ENCODE measurements at places on chromosomes 13 and 19.

GRCh38 chr13:66033924-66034323 lies 1196.2 kb downstream of the PCDH9 start:
- DNase-seq = no peak

DNA sequence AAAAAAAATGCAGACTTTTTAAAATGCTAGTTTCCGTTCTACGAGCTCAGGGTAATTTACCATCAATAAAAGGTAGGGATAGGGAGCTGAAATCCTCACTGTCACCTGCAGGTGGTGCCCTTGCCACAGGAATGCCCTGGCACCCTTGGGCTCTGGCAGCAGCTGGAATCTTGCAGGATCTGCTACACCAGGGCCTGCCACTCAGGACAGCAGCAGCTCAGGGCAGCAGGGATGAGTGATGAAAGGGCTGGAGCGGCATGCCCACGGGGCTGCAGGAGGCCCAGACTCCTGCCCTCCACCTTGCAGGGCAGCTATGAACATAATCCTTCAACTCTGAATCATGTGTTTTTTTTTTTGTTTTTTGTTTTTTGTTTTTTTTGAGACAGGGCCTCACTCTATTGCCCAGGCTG lies 54.0 kb downstream of the GNG7 start:
- DNase-seq = no peak

DNA sequence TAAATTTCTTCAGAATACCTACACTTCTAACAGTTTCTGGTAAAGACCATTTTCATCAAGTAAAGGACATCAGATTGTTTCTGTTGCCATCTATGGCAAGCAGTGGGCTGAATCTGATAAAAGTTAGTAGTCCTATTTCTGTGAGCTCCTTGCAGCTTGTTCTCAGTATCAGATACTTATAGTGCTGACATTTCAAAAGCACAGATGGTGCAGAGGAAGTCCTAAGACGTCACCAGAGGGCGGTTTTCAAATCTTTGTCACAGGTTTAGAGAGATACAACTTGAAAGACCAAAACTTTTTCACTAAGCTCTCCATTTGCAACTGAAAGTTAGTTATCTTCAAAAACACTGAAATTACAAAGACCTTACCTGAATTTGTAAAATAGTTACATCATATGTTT lies 719.8 kb downstream of the SLITRK1 start:
- no peak for DNase-seq

DNA sequence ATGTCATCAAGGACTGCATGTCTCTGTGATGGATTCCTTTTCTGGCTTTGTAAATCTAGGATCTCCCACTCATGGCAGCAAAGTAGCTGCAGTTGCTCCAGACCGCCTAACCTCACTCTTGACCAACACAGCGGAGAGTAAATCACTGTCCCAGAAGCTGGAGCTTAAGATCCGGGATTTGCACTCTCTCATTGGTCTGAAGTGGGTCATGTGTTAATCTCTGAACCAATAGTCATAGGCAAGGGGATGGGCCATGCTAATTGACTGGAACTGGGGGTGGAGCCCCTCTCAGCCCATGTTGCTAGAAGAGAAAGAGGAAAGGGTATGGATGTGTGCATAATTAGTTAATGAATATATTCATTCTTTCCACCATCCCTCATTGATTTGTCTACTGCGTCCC lies 34.0 kb downstream of the VAV1 start:
- no peak for DNase-seq

GRCh38 chr19:50412419-50412818 lies 6.3 kb upstream of the SPIB start:
- DNase-seq = no peak

DNA sequence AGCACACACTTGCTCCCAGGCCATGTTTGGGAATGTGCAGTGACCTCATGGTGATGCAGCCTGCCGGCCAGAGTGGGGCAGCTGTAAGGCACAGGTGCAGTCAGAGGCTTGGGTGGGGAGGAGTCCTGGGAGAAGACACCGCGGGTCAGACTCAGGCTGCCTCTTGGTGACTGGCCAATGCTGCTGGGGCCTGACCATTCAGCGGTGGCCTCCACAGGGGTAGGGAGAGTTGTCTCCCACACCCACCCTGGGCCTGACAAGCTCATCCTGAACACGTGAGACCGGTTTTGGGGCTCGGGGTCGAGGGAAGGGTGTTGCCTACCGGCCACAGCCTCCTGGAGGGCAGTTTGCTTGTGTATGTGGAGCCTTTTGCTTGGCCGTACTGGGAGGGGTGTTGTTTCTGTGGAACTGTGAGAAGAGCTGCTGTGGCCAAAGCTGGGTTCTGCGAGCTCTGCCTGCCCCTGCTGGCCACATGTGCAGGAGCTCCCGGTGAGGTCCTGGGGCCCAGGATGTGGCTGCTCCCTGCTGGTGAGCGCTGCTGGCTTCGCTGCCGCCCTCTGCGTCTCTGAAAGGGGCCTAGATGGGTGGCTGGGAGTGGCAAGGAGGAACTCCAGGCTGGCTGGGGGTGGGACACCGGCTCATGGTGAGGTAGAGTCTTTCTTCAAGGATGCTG lies 22.1 kb downstream of the UPF1 start:
- DNase-seq = no peak

All from right atrium auricular region (tissue), 2 donors.